ENCODE measurements at places on chromosomes 16 and 17.

GRCh38 chr17:28665994-28666393, 4.0 kb downstream of the SUPT6H start:
- no peak for DNase-seq

DNA sequence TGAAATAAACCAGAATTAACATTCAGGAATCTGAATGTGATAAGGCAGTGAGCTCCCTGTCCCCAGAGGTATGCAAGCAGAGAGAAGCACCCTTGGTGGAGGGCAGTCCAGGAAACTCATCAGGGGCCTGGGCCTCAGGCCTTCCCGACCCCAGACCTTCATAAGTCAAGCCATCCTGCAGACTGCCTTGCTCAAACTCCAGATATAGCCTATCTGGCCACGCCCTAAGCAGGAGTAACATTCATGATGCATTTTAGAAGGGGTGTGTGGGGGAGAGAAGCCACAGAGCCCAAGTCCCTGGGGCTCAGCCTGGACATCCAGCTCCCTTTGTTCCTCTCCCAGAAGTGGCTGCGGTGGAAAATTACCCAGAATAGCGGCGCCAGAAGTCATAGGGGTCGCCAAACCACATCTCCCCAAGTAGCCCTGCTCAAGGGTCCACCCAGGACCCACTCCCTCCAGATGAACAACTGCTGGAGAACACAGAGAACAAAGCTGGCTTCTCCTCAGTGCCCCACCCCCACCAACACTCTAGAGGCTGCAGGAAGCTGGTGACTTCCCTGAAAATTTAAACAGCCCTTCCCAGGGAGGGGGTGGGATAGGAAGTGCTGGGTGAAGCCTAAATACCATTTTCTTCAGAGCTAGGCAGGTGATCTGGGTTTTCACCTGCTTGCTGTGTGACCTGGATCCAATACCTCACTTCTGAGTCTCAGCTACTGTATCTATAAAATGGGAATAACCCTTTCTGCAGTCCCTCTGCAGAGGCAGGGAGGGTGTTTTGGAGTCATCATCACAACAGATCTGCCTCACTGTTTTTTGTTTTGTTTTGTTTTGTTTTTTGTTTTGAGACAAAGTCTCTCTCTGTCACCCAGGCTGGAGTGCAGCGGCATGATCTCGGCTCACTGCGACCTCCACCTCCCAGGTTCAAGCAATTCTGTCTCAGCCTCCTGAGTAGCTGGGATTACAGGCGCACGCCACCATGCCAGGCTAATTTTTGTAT, 1.5 kb upstream of the SREBF1 start:
- DNase-seq, result no peak

GRCh38 chr17:40599468-40599763, 34.1 kb upstream of the CCR7 start:
- DNase-seq, result no peak

DNA sequence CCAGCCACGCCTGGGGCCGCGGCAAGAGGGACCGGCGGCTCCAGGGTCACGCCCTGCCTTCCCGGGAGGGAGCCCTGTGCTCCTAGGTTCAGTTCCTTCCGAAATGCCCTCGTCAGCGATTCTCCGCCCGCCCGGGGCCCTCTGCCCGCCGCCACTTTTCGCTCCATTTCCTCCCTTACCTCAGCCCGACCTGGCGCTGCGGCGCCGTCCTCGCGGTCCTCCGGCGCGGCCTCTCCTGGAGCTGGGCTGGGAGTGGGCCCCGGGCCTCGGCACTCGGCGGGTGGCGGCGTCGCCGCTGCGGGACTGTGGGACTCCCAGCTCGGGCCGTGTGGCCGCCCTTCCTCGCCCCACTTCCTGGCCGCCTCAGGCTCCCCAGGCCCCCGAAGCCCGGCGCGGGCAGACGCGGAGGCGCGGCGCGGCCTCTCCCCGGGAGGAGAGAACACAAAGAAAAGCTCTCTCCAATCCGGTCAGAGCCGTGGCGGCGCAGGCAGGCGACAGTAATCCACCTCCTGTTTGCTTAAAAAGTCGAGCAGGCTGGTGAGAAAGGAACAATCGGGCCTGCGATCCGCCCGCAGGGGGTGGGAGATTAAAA, 1.6 kb downstream of the BAHCC1 start:
- DNase-seq, result peak; percentile 47

- no peak for DNase-seq
Measured at GRCh38 chr16:64455275-64455674, 666.6 kb downstream of the CDH11 start.

DNA sequence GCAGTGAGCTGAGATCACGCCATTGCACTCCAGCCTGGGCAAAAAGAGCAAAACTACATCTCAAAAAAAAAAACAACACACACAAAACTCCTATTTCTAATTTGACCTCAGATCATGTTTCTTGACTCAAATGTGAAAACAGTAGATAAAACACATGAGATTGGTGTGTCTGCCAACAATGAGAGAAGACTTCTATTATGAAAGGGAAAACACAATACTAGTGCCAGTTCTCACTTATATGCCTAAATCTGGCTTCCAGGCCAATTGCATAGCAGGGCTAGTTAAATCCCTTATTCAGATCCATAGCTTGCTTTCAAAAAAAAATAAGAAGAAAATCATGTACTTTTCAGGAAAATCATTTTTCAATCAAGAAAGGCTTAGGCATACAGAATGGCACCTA, 39.4 kb downstream of the AP1G1 start:
- no peak for DNase-seq

GRCh38 chr17:8623591-8623990, 6.9 kb downstream of the MYH10 start:
- no peak for DNase-seq

- DNase-seq, result no peak
Measured at GRCh38 chr17:55758171-55758570, 7.3 kb downstream of the PCTP start.

- no peak for DNase-seq
Measured at GRCh38 chr17:80125656-80126448, 21.1 kb downstream of the EIF4A3 start.

Measured in activated CD4-positive, alpha-beta memory T cell treated with anti-CD3 and anti-CD28 coated beads for 36 hours (primary cell).